ENCODE measurements at places on chromosomes 2 and 18.

DNA sequence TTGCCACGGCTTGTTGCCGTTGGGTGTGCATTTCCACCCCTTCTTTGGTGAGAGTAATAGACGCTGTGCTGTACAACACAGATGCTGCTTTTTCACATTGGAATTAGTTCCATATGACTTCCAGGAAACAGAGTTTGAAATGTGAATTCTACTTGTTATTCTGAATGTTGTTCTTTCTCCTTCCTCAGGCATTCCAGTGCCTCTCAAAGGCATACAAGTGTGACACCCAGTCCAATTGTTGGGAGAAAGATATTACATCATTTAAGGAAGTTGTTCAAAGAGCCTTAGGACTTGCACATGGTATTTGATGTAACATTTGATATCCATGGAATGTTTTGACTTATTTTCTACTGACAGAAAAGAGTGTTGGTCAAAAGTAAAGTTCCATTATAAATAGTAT lies 134.4 kb upstream of the LTBP1 start:
- no peak for DNase-seq

- no peak for DNase-seq
These were observed 134.9 kb downstream of the LRRTM4 start for GRCh38 chr2:77387324-77387723.

DNA sequence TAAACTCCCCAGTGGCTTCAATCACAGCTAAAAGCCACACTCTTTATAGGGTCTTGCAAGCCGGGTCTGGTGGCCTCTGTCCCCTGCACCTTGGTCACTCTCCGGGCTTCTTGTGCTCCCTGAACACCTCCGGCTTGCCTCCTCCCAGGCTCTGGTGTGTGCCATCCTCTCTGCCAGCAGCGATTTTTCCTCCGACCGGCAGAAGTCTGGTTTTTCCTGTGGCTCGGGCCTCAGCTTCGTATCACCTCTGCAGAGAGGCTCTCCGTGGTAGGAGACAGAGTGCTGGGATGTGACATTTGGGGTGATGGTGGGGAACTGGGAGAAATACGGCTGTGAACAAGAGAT lies 58.8 kb upstream of the HPCAL1 start:
- DNase-seq = no peak

- peak; percentile 5 for DNase-seq
These were observed 147.0 kb upstream of the KLHL14 start for GRCh38 chr18:32919799-32920198.

DNA sequence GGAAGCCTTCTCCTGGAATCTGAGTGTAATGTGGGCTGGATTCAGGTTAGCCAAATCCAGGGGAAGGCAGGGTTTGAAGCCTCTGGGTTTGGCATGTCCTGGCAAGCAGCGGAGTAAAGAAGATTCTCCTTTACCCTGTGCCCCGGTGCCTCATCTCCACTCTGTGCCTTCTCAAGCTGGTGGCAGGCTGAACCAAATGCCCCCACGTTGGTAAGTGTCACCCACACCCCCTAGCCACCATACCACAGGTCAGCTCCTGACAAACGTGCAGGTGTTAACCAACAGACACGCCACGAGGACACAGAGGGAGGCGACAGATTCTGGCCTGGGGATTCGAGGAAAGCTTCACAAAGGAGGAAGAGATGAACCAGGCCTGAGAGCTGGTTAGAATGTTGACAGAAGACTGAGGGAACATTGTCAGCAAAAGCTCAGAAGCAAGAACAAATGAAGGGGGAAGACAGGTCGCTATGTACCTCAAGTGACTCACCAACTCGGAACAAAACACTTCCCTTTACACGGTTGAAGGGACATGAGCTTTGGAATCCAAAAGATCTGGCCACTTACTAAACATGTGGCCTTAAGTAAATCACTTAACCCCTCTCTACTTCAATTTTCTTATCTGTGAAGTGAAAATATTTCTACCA lies 85.2 kb upstream of the LCLAT1 start:
- DNase-seq = no peak

- DNase-seq = no peak
These were observed 161.6 kb downstream of the TMEM18 start for GRCh38 chr2:515441-516127.

- no peak for DNase-seq
These were observed 489.1 kb downstream of the STK39 start for GRCh38 chr2:167758292-167758691.

DNA sequence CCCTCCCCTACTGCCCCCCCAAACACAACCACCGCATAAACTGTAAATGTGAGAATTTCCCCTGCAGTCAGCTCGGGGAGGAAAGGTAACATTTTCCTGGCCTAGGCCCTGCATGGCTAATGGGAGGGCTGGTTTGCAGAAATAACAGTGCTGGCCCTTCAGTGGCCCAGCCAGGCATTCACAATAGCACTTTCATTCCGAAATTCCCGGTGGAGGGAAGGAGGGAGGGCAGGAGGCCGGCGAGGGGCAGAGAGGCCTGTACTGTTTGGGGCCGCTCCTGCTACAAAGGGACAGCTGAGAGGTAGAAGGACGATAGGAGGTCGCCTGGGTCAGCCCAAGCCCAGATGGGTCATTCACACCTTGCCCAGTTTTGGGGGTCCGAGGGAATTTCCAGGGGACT lies 11.3 kb downstream of the CYP26B1 start:
- DNase-seq = no peak
